ENCODE measurements at places on chromosomes 5 and 9.

DNA sequence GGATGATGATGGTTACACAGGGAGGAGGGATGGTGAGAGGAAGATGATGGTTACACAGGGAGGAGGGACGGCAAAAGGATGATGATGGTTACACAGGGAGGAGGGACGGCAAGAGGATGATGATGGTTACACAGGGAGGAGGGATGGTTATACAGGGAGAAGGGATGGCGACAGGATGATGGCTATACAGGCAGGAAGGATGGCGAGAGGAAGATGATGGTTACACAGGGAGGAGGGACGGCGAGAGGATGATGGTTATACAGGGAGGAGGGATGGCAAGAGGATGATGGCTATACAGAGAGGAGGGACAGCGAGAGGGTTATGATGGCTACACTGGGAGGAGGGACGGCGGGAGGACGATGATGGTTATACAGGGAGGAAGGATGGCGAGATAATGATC lies 64.1 kb upstream of the FCN1 start:
- no peaks in the 10 kb centered on the region for H3K36me3 ChIP-seq
- no peak overlapping the region for H3K27ac ChIP-seq
- DNase-seq, result no peak
- no peak overlapping the region for H3K4me3 ChIP-seq
- no peaks in the 10 kb centered on the region for H3K4me1 ChIP-seq
- H3K27me3 ChIP-seq, result no peaks in the 10 kb centered on the region

GRCh38 chr9:88363661-88364060 lies 24.6 kb upstream of the SPIN1 start:
- H3K27ac ChIP-seq, result no peak overlapping the region
- H3K27me3 ChIP-seq, result peaks cover 3% of the 10 kb centered on the region
- H3K4me1 ChIP-seq, result no peaks in the 10 kb centered on the region
- no peak overlapping the region for H3K4me3 ChIP-seq
- DNase-seq, result no peak

- H3K27me3 ChIP-seq, result no peaks in the 10 kb centered on the region
- no peaks in the 10 kb centered on the region for H3K4me1 ChIP-seq
- DNase-seq, result no peak
- no peak overlapping the region for H3K27ac ChIP-seq
Measured at GRCh38 chr5:169875091-169875728, 105.1 kb downstream of the INSYN2B start.

GRCh38 chr5:62306896-62307689 lies 1.1 kb downstream of the KIF2A start:
- peak overlapping the region; percentile 95 for H3K4me3 ChIP-seq
- peak; percentile 72 for DNase-seq
- H3K27me3 ChIP-seq, result no peaks in the 10 kb centered on the region
- peaks cover 49% of the 10 kb centered on the region for H3K36me3 ChIP-seq
- peak overlapping the region; percentile 97 for H3K27ac ChIP-seq
- peaks cover 64% of the 10 kb centered on the region for H3K4me1 ChIP-seq

- no peak overlapping the region for H3K27ac ChIP-seq
- DNase-seq, result no peak
- H3K27me3 ChIP-seq, result no peaks in the 10 kb centered on the region
Measured at GRCh38 chr5:179427032-179427675, 81.9 kb upstream of the ADAMTS2 start.

DNA sequence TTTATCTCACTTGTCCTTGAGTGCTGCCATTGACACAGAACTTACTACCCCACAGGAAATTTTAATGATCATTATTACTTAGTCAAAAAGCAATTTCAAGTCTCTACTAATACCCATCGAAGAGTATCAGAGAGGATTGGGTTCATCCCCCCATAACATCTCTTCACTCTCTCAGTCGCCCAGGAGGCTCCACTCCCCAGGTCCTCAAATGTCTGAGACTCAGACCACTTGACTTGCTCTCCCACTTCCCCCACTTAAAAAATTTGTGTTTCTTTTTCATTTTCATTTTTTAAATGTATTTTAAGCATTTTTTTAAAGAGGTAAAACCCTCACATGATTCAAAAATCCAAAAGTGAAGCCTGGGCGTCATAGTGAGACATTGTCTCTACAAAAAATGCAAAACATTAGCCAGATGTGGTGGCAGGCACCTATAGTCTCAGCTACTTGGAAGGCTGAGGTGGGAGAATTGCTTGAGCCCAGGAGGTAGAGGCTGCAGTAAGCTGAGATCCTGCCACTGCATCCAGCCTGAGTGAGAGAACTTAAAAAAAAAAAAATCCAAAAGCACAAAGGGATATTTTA lies 56.8 kb upstream of the TRAF1 start:
- H3K4me1 ChIP-seq, result no peaks in the 10 kb centered on the region
- no peaks in the 10 kb centered on the region for H3K36me3 ChIP-seq
- H3K4me3 ChIP-seq, result no peak overlapping the region

GRCh38 chr5:99169309-99169708 lies 240.5 kb upstream of the CHD1 start:
- no peaks in the 10 kb centered on the region for H3K36me3 ChIP-seq
- H3K4me1 ChIP-seq, result no peaks in the 10 kb centered on the region
- DNase-seq, result no peak
- no peak overlapping the region for H3K27ac ChIP-seq

DNA sequence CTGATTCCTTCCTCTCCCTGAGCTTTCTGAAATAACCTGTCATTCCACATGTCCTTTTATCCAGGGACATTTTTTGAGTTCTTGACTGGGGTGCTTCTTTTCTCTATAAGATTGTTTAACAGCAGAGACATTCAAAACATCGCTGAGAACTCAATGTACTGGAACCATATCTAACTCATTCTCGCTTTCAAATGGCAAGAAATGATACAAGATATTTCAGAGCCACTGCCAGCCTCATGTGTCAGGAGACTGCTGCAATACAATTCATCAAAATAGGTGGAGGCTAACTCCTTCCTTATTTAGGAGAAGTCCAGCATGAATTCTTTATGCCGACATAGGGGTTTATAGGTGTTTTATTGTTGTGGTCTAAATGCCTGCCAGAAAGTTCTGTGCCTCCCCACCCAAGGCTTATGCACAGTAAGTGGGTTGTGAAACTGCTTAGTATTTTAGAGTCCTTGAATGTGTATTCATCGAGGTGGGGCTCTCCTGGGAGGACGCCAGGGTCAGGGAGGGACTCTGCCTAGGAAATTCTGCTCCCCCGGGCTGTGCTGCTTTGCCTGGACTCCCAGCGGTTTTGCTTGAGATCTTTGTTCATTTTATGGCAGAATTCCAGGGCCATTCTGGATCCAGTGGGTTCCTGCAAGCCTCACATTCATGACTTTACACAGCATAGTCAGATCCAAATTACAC lies 53.9 kb downstream of the ZNF474 start:
- H3K27me3 ChIP-seq, result peaks cover 6% of the 10 kb centered on the region
- no peak for DNase-seq
- H3K4me1 ChIP-seq, result no peaks in the 10 kb centered on the region
- H3K27ac ChIP-seq, result no peak overlapping the region
- H3K4me3 ChIP-seq, result no peak overlapping the region

DNA sequence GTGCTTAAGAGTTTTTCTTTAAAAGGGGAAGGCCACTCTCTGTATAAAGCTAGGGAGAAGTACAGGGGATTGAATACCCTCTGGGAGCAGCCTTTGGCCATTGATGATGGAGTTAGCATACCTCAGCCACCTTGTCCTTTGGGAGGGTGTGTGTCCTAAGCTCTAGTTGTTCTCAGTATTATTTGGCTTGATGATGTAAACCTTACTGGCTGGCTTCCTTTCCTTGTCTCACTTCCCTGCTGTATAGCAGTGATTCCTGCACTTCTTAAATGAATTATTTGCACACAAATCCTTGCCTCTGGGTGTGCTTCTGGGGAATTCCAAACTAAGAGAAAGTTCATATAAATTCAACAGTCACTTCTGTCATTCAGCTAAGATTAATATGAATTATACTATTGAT lies 234.9 kb upstream of the RIOK2 start:
- DNase-seq, result no peak
- no peaks in the 10 kb centered on the region for H3K27me3 ChIP-seq
- no peaks in the 10 kb centered on the region for H3K4me1 ChIP-seq
- H3K27ac ChIP-seq, result no peak overlapping the region
- no peaks in the 10 kb centered on the region for H3K36me3 ChIP-seq

GRCh38 chr9:8384091-8384490 lies 584.5 kb upstream of the DMAC1 start:
- no peaks in the 10 kb centered on the region for H3K36me3 ChIP-seq
- no peaks in the 10 kb centered on the region for H3K27me3 ChIP-seq
- H3K4me1 ChIP-seq, result no peaks in the 10 kb centered on the region
- H3K4me3 ChIP-seq, result no peak overlapping the region
- H3K27ac ChIP-seq, result no peak overlapping the region

GRCh38 chr5:59722874-59723273 lies 170.7 kb downstream of the PDE4D start:
- DNase-seq, result no peak
- H3K36me3 ChIP-seq, result no peaks in the 10 kb centered on the region
- no peaks in the 10 kb centered on the region for H3K4me1 ChIP-seq
- H3K27me3 ChIP-seq, result no peaks in the 10 kb centered on the region
- no peak overlapping the region for H3K27ac ChIP-seq

DNA sequence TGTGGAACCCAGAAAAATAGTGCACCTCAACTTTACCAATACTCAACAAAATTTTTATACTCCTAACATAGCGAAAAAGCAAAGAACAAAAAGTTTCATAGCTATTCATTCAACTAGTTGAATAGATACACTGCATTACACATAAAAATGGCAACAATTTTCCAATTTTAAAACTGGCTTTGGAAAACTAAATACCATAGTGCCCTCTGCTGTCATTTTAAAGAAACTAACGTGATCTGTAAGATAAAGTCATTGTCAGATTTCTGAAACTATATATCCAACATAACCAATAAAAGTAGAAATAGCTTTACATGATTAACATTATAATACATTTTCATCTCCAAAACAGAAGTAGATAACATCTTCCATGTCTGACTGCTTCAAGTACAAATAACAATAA lies 31.6 kb downstream of the DTWD2 start:
- H3K27ac ChIP-seq, result no peak overlapping the region
- no peaks in the 10 kb centered on the region for H3K36me3 ChIP-seq
- DNase-seq, result no peak
- no peak overlapping the region for H3K4me3 ChIP-seq
- no peaks in the 10 kb centered on the region for H3K27me3 ChIP-seq
- H3K4me1 ChIP-seq, result no peaks in the 10 kb centered on the region

DNA sequence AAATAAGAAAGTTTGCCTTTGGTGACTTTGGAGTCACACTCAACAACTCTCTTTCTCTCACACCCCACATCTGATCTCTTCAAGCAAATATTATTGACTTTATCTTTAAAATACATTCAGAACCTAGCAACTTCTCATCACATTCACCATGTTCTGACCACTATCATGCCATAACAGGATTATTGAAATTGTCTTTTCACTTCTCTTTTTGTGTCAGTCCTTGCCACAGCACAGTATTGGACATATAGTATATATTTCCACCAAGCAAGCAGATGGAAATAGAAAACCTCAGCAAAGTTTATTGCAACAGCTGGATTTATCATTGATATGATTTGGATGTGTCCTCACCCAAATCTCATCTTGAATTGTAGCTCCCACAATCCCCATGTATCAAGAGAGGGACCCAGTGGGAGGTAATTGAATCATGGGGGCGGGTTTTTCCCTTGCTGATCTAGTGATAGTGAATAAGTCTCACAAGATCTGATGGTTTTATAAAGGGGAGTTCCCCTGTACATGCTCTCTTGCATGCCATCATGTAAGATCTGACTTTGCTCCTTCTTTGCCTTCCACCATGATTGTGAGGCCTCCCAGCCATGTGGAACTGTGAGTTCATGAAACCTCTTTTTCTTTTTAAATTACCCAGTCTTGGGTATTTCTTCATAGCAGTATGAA lies 26.9 kb upstream of the ITGA1 start:
- no peaks in the 10 kb centered on the region for H3K4me1 ChIP-seq
- H3K36me3 ChIP-seq, result no peaks in the 10 kb centered on the region
- H3K27ac ChIP-seq, result no peak overlapping the region

GRCh38 chr5:137231540-137231939 lies 267.6 kb downstream of the SPOCK1 start:
- peaks cover under 1% of the 10 kb centered on the region for H3K27me3 ChIP-seq
- no peak overlapping the region for H3K27ac ChIP-seq
- no peaks in the 10 kb centered on the region for H3K36me3 ChIP-seq
- no peak overlapping the region for H3K4me3 ChIP-seq
- no peak for DNase-seq

DNA sequence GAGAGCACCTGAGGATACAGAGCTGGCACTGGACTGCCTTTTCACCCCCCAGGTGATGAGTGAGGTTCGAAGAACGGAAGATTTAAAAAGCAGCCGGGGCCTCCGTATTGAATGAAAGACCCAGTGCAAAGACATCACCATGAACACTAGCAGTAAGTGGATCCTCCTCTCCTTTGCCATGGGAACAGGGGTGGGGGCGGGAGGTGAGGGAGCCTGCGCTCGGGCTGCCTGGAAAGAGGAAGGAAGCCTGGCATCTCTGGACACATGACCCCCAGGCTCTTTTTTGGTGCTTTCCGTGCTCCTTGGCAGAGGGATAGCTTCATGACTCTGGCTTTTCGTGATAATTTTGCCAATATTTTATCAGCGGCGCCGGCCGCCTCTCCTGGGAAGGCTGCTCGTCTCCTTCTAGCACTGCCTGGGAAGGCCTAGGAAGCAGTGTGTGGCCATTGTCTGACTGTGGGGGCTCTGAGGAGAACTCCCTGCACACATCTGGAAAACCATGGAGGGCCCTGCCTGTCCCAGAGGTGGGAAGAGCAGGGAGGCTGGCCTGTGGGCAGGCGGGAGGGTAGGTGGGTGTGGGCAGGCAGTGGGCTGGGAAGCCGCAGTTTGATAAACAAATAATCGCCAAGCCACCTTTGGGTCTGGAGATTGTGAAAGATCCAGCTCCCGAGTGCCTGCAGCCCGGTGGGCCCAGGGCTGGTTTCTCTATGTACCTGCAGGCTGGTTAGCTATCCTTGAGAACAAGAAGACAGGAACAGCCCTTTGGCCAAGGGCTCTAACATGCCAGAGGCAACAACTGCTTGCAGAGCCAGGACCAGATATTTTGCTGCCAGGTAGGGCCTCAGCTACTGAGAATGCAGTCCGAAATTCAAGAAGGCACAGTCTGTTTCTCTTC lies 911 bp downstream of the ABLIM3 start:
- peaks cover 41% of the 10 kb centered on the region for H3K27me3 ChIP-seq
- H3K4me3 ChIP-seq, result peak overlapping the region; percentile 12
- H3K36me3 ChIP-seq, result no peaks in the 10 kb centered on the region
- no peak for DNase-seq
- no peaks in the 10 kb centered on the region for H3K4me1 ChIP-seq

- H3K27ac ChIP-seq, result no peak overlapping the region
- no peak overlapping the region for H3K4me3 ChIP-seq
- H3K36me3 ChIP-seq, result no peaks in the 10 kb centered on the region
- no peaks in the 10 kb centered on the region for H3K27me3 ChIP-seq
- no peaks in the 10 kb centered on the region for H3K4me1 ChIP-seq
Measured at GRCh38 chr5:164203581-164204225, 698.3 kb downstream of the MAT2B start.

- peaks cover 26% of the 10 kb centered on the region for H3K36me3 ChIP-seq
- H3K4me1 ChIP-seq, result peaks cover 34% of the 10 kb centered on the region
- H3K27me3 ChIP-seq, result peaks cover 4% of the 10 kb centered on the region
- no peak for DNase-seq
- no peak overlapping the region for H3K27ac ChIP-seq
Measured at GRCh38 chr9:112489876-112490666, 3.4 kb downstream of the KIAA1958 start.

- peaks cover 17% of the 10 kb centered on the region for H3K27me3 ChIP-seq
- no peaks in the 10 kb centered on the region for H3K4me1 ChIP-seq
- DNase-seq, result no peak
- H3K36me3 ChIP-seq, result no peaks in the 10 kb centered on the region
- no peak overlapping the region for H3K4me3 ChIP-seq
- H3K27ac ChIP-seq, result no peak overlapping the region
Measured at GRCh38 chr5:78628270-78628992, 20.1 kb downstream of the LHFPL2 start.
